ENCODE measurements at places on chromosomes 7 and 10.

- no peak for DNase-seq
These were observed 15.2 kb downstream of the CAPZA2 start for GRCh38 chr7:116877443-116878217.

DNA sequence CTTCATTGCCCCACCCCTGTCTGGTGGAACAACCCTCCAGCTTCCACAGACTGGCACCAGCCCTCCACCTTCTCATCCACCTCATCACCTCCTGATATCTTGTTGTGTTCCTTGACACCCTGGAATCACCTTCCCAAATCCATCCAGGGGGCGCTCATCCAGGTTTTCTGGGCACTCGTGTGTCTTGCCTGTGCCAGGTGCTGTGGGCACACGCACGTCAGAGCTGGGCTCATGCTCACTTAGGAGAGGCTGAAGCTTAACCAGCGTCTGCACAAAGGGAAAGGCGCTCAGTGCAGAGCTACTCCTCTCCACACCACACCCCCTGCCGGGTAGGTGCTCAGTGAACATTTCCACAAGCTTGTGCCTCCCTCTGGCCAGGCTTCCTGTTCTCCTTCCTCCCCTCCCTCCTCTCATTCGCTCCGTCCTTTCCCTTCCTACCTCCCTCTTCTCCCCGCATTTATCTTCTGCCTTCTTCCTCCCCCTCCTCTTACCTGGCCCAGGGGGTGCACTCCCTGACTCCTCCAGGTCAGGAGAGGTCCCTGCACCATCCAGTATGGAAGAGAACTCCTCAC lies 4.8 kb downstream of the ADCYAP1R1 start:
- no peak for DNase-seq

DNA sequence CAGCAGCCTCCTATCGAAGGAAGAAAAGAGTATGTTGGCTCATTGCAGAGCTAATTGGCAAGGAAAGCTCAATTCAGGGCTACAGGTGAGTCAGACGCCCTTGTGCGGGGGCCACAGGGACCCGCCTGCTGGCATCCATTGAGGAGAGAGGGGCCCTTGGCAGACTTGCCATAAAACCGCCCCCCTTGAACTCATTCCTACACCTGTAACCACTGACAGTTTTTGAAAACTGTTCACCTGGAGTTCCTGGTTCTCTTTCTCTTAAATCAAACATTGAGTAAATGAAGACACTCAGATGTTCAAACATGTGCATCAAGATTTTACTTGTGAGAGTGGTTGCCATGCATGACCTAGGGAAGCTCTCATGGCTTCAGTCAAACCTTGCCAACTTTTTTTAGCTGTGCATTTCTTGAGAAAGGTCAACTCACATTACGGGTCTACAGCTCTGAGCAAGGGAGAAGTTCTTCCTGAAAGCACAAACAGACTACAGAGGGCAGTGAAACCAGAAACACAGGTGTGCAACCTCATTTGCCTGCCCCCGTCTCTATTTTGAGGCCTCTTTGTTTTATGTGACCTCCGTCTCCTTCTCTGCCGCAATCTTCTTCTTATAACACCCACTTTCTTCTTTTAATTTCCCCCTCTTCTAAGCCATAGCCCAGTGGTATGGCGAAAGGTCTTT lies 87.8 kb downstream of the TBXAS1 start:
- DNase-seq, result no peak

DNA sequence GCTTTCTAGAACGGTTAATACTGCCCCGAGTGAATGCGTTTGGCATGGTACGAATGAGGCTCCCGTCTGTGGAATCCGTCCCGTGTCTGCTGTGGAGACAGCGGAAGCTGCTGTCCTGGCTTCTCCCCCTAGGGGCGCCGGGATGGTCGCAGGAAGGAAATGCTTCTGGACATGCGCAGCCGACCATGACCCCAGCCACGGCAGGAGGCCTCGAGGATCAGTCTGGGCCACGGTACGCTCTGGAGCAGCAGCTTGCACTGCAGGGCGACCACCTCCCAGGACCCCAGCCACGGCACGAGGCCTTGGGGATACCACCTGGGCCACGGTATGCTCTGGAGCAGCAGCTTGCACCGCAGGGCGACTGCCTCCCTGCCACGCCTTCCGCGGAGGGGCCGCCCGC lies 107.9 kb downstream of the CYTH3 start:
- no peak for DNase-seq
